ENCODE measurements at places on chromosomes 4 and X.

GRCh38 chr4:67871867-67872266 is 11.9 kb downstream of the TMPRSS11D start:
- DNase-seq: no peak

DNA sequence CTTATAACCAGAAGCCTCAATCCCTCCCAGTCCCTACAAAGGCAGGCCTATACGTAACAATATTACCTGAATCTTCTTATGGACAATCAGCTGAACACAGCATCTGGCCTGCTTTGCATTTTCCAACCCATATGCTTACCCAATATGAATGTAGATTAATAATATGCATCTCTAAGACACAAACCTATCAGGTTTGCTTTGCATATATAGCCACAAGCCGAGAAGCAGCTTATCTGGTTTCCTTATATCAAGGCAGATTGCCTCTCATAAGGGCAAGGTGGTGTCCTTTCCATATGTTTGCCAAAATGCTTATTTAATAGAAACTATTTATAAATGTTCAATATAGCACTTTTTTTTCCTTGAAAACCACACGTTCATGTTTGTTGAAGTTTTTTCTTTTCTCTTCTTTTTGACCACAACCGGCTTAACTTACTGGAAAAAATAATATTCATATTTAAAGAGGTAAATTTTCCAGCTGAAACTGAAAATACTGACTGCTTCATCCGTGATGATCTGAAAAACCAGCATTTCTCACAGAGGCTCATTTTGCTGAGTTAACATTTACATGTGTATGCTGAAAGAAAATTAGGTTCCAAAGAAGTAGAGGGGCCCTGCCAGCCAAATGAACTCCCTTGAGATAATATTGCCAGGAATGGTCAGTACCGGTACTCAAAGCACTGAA is 3.8 kb downstream of the IL21 start:
- no peak for DNase-seq

DNA sequence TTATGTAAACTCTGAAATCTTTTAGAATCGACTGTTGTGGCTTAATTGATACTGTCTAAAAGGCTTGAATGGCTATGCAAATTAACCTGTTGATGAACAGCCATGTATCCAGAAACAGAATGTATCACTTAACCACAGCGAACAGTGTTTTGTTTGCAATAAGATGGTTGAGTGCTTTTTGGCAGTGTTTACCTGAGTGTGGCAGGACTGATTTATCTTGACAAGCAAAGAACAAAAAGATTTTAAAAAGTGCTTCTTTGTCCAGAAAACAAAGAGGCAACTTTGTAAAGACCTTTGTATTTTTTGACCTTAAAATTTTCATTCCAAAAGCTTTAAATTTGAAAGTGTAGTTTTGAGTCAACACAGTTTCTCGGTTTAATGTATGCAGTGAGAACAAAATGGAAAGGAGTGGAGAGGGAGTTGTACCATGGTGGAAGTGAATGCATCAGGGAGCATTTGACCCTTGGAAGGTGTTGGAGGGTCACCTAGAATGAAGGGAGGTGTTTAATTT is 18.0 kb downstream of the ARHGAP10 start:
- no peak for DNase-seq

- DNase-seq: no peak
Observed at GRCh38 chr4:25078523-25078922, 47.8 kb upstream of the LGI2 start.

DNA sequence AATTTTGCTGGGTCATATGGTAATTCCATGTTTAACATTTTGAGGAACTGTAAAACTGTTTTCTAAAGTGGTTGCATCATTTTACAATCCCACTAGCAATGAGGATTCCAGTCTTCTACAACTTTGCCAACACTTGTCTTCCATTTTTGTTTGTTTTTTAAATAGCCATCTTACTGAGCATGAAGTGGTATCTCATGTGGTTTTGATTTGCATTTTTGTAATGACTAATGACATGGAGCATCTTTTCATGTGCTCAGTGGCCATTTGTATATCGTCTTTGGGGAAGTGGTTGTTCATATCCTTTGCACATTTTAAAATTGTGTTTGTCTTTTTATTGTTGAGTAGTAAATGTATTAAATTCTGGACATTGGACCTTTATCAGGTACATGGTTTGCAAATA is 94.7 kb downstream of the TMEM131L start:
- DNase-seq: no peak
